Urothelium cell line (cell line): ENCODE measurements at places on chromosomes 5 and 9.

GRCh38 chr5:96493219-96493790 lies 60.3 kb upstream of the PCSK1 start:
- DNase-seq: no peak

DNA sequence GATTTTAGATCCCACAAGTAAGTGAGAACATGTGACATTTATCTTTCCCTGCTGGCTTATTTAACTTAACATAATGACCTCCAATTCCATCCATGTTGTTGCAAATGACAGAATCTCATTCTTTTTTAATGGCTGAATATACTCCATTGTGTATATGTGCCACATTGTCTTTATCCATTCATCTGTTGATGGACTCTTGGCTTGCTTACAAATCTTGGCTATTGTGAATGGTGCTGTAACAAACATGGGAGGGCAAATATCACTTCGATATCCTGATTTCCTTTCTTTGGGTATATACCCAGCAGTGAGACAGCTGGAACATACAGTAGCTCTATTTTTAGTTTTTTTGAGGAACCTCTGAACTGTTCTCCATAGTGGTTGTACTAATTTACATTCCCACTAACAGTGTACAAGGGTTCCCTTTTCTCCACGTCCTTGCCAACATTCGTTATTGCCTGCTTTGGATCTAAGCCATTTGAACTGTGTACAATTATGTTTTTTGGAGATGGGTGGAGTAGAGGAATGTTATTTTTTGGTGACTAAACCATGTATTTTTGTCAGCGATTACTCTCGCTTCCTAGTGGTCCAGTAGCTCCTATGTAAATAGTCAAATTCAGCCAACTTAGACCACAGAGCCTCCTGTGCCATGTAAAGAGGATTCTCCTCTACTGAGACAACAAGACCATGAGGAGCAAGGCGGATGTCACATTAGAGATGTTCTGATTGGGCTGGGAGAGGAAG lies 60.6 kb downstream of the TNFSF15 start:
- no peak for DNase-seq

DNA sequence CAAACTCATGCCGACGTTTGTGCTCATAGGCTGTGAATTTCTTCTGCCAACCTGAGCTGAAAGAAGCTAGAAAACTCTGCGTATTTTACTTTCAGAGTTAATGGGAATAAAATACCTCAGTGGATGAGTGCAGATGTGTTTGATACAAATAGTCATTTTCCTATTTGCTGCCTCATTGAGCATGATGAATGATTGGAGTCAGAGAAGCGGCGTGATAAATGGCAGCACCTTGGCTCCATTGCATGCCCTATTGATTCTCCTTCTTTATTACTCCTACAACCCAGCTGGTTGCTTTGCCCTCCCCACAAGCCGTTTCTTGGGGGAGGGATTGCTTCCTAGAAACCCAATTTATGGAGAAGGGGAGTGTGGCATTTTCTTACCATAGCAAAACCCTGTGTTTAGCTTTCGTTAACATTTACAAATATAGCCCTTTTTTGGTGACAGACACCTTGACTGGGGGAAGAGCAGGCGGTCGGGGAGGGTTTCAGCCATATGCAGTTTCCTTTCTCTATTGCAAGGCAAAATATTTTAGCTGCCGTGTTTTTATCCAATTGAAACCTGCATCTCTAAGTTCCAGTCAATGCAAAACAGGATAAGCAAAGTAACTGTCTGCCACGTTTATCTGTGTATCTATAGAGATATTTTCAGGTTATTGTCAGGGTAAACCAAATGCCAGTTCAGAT lies 93.1 kb upstream of the TBCA start:
- DNase-seq: no peak

DNA sequence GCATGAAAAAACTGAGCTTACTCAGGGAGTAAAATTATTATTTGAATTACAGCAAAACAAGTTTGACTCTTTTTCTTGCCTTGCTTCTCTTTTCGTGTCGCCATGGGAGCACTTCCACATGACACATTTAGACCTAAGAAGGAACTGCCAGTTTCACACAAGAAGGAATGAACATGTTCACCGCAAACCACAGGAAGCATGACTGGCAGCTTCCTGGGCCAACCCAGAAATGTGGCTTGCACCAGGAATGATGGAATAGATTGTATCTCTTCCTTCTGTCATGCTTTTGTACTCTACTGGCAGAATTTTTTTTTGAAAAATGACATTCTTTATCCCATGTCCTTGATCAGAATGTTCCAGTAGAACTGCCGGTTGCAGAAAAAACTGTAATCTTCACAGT lies 32.9 kb upstream of the MAN2A1 start:
- peak; percentile 71 for DNase-seq

- no peak for DNase-seq
These were observed 7.9 kb upstream of the HAND1 start for GRCh38 chr5:154485850-154486426.

DNA sequence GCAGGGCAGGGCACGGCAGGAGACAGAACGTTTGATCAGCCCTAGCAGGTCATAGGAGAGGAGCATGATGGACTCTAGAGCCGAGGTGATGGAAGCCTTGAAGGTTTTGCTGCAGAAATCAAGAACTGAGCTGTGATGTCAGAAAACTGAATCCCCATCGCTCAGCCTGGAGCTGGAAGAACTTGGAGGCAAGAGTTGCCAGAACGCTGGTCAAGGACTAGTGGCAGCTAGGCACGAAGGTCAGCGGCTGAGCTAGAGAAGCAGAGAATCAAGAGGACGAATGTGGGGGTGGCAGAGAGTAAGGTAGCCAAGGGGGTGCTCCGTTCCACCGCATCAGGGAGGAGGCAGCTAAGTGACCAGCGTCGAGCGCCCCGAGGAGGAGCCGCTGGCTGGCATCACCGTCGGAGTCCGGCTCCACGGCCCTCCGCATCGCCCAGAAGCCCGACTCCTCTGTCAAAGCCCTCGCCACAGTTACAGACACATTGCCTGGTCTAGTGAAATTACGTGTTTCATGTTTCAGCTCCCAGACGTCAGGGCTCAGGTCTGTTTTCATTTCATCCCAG lies 1.2 kb upstream of the GALNT10 start:
- no peak for DNase-seq

- DNase-seq: peak; percentile 44
These were observed 19.2 kb downstream of the KCTD16 start for GRCh38 chr5:144189800-144190429.

DNA sequence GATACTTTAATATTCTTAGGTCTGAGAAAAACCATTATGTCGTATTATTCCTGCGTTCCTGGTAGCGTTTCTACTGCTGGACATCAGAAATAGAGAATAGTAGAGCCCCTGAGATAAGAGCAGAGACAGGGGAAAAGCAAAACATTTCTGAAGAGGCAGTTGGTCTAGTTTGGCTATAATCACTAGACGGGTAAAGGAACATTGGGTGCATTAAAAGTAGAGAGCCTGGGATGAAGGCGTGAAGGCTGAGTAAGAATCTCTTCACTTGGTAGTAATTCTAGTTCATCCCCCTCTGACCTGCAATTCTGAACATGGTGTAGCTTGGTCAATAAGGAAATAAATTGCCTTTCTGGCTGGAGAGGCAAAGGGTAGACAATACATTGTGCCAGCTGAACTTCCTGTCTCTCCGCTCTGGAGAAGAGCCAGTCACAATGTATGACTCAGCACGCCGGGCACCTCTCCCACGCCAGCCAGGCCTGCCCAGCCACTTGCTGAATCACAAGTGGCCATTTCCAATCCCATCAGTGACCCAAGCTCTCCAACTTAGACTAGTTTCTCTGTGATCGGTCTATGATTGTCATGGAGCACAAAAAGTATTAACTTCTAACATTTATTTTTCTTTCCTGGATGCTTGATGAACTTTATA lies 75.4 kb downstream of the STK32A start:
- DNase-seq: peak; percentile 83

GRCh38 chr5:95281226-95281625 lies 3.7 kb downstream of the MCTP1 start:
- DNase-seq: peak; percentile 72

- DNase-seq: no peak
These were observed 24.3 kb downstream of the CPLX2 start for GRCh38 chr5:175895686-175896102.

- no peak for DNase-seq
These were observed 479.7 kb downstream of the CETN3 start for GRCh38 chr5:89929834-89930233.

DNA sequence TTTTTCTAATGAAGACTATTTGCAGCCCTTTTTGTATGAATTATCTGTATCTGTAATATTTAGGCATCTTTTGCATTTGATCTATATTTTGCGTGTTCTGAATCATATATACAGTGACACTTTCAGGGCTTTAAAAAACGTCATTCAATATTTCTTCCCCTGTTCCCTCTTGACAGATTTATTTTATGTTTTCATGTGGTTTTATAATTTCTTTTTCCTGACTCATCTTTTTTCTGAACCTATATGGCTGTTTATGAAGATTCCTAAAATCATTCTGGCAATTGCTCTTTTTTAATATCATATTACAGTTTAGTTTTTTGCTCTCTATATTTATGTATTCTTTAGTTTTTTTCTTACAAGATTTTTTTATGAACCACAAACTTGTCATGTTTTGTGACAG lies 67.6 kb downstream of the SMARCA2 start:
- no peak for DNase-seq

GRCh38 chr5:131262953-131263541 lies 806 bp upstream of the CDC42SE2 start:
- DNase-seq: no peak

- peak; percentile 19 for DNase-seq
These were observed 56.9 kb upstream of the MSX2 start for GRCh38 chr5:174667526-174667925.

GRCh38 chr5:36696059-36696673 lies 89.8 kb downstream of the SLC1A3 start:
- DNase-seq: peak; percentile 82

DNA sequence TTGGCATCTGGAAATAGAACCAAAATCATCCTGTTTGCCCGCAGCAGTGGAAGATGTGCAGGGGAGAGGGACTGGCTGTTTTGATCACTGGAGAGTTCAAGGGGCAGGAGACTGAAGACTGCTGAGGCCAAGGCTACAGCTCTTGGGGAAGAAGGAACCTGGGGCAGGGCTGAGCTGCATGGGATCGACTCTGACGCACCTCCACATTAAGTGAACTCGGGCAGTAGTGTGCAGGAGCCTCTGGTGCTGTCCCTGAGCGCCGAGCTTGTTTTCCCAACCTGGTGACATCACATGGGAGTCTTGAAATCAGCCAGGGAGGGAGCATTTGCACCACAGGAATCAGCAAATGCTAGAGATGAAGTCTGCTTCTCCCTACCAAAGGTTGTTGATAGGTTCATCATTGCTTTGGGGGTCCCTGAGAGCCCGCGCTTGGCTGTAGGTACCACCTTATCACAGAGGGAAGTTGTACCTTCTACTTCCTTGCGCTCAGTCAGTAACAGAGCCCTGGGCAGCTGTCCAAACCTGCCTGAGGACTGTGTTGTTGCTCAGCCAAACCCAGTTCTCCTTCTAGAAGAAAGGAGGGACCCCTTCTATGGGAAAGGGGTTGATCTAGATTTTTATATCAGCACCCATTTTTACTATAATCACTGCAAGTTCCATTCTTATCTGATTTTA lies 52.3 kb upstream of the CTSL start:
- no peak for DNase-seq

DNA sequence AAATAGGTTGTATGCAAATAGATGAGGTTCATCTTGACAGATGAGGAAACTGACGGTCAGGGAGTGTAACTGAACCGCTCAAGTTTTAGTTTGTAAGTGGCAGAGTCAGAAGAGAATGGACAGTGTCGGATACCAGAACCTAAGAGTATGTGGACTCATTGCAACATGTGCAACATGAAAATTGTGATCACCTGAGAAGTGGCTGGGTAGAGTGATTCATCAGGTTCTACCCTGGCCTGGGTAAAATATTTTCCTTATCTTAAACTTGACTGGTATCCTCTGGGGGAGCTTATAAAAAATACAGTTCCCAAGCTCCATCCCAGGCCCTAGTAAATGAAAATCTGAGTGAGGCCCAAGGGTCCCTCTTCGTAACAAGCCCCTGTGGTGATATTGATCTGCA lies 35.2 kb upstream of the MIER3 start:
- DNase-seq: no peak

DNA sequence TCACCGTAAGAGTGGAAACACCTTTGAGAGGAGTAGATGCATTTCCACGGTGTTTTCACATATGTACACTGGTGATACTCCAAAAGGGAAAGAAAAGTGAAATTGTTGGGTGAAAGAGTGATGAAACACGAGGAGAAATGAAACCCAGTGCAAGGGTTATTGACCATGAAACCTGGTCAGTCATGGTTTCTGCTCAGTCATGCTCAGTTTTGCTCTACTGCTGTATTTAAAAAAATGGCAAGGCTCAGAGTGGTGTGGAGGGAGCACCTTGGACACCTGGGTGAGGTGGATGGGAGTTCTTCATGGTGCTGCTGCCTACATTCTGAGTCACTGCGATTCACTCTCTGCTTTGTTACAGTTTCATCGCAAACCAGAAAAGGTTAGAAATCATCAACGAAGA lies 32.3 kb downstream of the NTRK2 start:
- no peak for DNase-seq

GRCh38 chr5:5005353-5005752 lies 134.8 kb upstream of the ADAMTS16 start:
- DNase-seq: no peak

DNA sequence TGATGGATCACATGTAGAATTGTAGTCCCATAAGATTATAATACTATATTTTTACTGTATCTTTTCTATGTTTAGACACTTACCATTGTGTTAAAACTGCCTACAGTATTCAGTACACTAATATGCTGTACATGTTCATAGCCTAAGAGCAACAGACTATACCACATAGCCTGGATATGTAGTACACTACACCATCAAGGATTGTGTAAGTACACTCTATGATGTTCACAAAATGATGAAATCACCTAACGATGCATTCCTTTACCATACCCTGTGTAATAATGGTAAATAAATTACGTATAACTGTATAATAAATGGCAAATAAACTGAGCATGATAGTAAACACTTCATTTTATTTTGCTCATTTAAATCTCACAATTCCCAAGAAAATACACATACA lies 60.3 kb downstream of the RICTOR start:
- DNase-seq: no peak

DNA sequence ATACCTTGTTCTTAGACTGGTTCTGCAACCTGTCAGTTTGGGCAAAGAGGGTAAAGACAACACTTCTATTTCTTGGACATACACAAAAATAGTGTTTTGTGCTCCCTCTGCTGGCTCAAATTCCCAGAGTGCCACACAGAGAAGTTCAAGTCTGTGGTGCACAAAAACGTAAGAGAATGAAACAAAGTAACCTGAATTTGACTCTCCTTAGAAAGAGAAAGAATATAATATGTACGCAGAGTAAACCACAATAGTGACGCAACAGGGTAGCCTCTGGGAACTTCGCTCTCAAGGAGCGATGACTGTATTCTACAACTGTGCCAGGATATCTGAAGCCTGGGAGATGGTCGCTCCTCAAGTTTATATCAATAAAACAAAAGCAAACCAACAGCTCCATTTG lies 18.5 kb downstream of the DDX31 start:
- DNase-seq: no peak

- no peak for DNase-seq
These were observed 125.0 kb downstream of the DTWD2 start for GRCh38 chr5:118863345-118863744.

- no peak for DNase-seq
These were observed 79.0 kb upstream of the ZNF608 start for GRCh38 chr5:124825250-124825982.

- DNase-seq: no peak
These were observed 118.7 kb upstream of the FOXD4L5 start for GRCh38 chr9:65403721-65404120.
